T-helper 2 cell treated with Interferon-gamma antibody and Interleukin-4, amounts not matched to agents 5 μg/mL and 100 μg/mL, for 36 hours (primary cell): ENCODE measurements at places on chromosomes 4 and X.
A peak's percentile ranks its signal among the peaks of the same experiment; 100 is the strongest.

GRCh38 chr4:81356621-81357020 lies 115.1 kb downstream of the RASGEF1B start:
- no peak for DNase-seq

DNA sequence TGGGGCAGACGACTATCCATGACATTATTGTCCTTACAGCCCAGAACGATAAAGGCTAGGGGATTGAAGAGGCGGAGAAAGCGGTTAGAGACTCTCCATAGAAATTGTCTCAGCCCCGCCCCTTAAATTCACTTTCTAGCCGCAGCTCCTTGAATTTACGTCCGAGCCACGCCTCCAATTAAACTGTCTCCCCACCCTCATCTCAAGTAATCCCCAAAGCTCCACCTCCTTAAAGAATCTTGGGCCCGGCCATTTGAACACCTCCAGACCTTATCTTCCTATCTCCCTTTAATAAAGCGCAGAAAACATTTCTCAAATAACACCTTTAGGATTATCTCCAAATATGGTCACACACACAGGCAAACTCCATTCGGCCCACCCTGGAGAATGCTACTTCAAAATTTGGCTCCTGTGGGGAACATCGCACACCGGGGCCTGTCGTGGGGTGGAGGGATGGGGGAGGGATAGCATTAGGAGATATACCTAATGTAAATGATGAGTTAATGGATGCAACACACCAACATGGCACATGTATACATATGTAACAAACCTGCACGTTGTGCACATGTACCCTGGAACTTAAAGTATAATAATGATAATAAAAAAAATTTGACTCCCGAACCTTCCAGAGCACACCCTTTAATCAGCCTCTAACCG lies 7.2 kb upstream of the MAGIX start:
- DNase-seq: peak; percentile 49

DNA sequence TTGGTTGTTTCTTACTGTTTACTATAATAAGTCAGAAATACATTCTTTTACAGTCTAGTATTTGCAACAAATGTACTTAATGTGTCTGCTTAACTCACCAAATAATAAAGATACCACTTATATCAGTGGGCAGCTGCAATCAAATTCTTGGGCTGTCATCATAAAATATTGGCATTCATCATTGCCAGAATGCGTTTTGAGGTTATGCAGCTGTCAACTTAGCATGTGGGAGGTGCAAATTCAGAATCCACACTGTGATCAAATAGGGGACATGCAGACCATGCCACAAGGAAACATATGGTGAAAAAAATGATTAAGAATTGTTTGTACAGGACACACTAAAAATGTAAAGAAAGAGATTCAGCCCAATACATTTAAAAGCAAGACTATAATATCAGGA lies 86.5 kb downstream of the HCCS start:
- no peak for DNase-seq

DNA sequence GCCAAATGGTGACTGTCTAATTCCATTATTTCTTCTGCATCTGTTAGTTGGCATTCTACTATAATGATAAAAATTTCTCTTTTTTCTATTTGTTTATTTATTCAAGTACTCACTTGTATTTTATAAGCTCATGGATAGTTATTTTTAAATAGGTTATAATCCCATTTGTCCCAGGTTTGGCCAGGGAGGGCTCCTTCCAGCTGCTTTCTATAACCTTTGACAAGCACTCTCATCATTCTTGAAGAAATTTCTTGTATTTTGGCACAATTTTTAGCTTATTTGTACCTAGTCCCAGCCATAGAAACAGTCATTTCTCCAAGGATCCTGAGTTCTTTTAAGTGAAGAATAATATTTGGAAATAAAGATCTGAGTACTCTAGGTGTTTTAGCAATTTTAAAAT lies 1038.6 kb upstream of the AGA start:
- no peak for DNase-seq

GRCh38 chr4:6396696-6397236 lies 75.6 kb downstream of the PPP2R2C start:
- no peak for DNase-seq

GRCh38 chrX:153414856-153415510 lies 3.7 kb downstream of the ZFP92 start:
- DNase-seq: no peak

GRCh38 chr4:157226601-157227000 lies 6.1 kb downstream of the GRIA2 start:
- no peak for DNase-seq

DNA sequence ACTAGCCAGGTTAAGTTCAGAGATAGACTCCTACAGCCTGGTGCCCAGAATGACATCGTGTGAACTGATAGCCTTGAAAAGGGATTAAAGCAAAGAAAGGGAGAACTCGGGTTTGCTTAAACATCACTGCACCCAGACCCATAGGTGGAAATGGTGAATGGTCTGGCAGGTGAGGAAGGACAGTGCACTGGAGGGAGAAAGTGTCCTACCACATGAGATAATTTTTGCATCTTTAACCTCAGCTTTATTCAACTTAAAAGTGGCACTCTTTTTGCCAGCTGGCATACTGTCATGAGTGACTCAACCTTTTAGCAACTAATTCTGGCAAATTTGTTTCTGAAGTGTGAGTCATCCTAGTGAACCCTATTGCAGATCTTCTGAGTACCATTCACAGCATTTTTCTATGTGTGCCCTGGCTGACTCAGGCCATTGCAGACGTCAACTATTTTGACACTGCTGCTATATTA lies 53.0 kb upstream of the DAPP1 start:
- no peak for DNase-seq
